ENCODE measurements at places on chromosomes 2 and 18.
A peak's percentile ranks its signal among the peaks of the same experiment; 100 is the strongest.

DNA sequence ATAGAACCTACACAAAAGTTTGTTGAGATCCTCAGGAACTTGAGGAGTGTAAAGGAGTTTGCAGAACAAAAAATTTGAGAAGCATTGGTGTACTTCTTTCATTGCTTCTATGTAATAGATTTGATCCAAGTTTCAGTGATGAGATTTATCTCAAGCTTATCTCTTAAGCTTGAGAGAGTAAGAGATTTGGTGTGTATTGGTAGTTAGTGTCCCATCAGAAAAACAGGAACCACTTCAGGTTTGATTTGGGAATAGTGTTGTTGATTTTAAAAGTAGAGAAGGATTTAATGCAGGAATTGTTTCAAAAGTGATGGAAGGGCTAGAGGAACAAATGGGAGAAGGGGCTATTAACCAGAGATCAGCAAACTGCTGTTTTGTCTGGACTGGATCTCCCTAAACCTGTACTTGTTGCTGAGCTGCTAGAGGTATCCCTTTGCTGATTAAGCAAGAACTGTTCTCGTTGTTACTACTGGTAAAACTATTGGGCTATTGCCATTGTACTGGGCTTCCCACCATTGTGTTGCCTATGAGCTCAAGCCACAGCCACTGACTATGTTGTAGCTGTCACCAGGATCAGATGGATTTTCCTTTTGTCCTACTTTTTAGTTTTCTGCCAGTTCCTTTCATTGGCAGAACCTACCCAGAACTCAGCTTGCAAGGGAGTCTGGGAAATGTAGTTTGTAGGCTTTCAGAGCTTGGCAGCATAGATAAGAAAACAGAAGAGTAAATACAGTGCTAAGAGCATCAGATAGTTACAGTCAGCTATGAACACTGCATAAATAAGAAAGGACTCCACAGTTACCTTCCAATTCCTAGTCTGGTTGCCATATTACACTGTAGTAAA, 39.3 kb downstream of the RAB10 start:
- DNase-seq = no peak

GRCh38 chr18:10354241-10354811, 100.1 kb upstream of the APCDD1 start:
- DNase-seq = peak; percentile 41

- peak; percentile 22 for DNase-seq
Observed at GRCh38 chr2:133171393-133172004, 396.8 kb downstream of the NCKAP5 start.

GRCh38 chr18:6891788-6892187, 162.3 kb downstream of the ARHGAP28 start:
- DNase-seq = no peak

- DNase-seq = no peak
Observed at GRCh38 chr18:70349316-70349715, 60.5 kb downstream of the SOCS6 start.

GRCh38 chr2:126776255-126776654, 120.3 kb downstream of the GYPC start:
- DNase-seq = no peak

DNA sequence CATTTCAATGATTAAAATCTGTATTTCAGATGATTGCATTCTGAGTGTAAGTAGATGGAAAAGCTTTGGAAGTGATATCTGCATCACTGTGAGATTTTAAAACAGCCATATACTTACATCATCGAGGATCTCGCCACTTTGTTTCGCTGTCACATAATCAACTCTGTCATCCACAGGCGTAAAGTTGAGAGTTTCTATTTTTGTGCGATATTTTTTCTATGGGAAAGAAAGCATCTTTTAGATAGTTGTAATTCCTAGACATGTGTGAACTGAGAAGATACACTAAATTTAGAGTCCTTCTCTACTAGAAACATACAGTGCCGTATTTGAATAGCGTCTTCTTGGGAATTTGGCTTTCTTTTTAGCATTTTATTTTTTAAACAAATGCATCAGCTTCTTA, 158.8 kb downstream of the RIF1 start:
- DNase-seq = no peak

DNA sequence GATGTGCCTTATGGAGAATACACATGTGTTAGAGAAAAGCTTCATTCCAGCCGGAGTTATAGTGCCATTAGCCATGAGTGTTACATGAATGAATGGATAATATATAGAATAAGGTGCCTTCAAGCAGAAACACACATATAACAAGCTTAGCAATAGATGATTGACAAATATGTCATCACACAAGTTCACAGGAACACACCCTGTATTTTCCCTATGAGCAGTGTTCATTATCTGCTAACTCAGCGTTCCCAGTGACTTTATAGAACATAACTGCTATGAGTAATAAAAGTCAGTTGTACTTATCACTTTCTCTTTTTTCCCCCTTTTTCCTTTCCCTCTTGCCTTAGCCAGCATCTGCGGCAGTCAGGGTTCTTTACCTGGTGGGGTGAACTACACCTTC, 65.1 kb downstream of the TIMM21 start:
- DNase-seq = no peak

- DNase-seq = no peak
Observed at GRCh38 chr2:85907671-85908157, 18.9 kb upstream of the ST3GAL5 start.

DNA sequence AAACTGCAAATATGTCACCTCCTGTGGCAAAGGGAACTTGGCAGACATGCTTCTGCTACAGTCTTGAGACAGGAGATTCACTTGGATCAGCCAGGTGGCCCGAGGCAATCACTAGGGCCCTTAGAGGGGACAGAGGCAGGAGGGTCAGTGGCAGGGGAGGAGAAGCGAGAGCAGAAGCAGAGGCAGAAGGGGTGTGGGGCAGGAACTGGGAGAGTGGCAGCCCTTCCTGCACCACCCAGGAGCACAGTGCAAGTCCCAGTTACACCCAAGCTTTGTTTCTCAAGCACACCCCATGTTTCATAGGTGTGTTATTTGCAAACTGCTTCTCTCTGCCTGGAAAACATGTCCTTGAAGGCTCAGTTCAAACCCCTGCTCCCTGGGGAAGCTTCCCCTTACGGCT, 309.7 kb upstream of the MYT1L start:
- no peak for DNase-seq

DNA sequence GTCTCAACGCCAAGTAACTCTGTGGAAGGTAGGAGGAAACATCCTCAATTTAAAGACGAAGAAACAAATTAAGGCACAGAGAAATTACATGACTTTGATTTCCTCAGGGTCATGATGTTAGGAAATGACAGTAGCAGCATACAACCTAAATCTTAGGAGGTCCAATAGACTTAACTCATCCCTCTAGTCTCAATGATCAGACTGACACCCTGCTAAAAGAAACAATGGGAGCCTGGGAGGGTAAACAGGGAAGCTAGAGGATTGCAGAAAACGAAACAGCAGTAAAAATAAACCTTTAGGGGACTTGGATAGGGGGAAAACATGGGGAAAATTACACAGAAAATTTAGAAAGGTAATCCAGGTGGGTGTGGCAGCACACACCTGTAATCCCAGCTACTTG, 56.0 kb downstream of the ROCK2 start:
- no peak for DNase-seq

Data from inflammatory macrophage treated with lipopolysaccharide for 4 hours (primary cell).